ENCODE measurements at places on chromosomes 7 and 10.
A peak's percentile ranks its signal among the peaks of the same experiment; 100 is the strongest.

DNA sequence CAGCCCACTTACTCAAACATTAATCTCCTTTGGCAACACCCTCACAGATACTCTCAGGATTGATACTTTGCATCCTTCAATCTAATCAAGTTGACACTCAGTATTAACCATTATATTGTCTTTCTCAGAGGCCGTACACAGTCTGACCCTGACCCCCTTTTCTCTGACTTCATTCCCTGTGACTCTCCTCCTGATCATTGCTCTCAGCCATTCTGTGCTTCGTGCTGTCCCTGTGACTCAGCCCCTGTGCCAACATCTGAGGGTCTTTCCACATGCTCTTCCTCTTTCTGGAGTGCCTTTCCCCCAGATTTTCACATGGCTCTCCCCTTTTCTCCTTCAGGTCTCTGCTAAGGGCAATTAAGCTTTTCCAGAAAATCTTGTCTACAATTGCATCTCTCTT is 289.0 kb upstream of the PHYHIPL start:
- DNase-seq = no peak

DNA sequence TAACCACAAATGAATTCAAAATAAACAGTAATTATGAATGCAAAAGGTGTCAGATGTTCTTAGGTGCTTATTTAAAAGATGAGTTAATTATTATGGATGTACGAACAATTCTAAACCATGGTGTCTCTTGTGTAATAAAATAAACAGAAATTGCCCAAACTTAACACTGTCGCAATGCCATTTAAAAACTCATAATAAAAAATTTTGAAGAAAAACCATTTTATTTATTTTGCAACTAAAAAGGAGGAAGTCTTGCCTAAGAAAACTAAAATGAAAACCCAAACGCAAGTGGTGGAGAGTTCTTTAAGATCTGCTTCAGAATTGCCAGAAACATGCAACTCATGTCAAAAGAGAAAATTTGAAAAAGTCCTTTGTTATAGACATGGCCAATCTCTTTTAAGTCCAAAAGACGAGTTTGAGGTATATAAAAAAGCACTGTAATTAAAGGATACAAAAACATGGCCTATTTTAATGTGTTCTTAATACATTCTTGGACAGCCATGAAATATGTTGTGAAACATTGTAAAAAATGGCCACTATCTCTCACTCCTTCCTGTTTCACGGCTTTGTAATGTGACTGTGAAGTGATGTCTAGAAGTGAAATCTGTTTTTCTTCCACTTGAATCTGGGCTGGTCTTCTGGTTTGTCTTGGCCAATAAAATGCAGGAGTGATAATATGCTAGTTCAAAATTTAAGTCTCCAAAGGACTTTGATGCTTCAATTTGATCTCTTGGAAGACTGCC is 322.9 kb downstream of the PRPF18 start:
- no peak for DNase-seq

DNA sequence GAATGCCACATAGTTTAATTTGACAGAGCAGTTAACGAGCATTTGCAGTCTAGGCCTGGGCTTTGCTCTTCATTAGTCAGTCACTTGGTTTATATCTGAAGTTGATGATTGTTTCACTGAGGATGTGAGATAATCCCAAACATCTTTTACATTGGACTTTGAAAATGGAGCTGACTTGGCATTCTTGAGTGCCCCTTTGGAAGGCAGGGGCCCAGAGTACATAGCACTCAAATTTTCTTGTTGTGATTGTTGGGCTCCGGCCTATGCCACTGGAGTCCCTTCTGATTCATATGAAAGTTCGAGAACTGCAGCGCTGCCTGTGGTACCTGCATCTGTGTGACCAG is 21.9 kb downstream of the DNAJB6 start:
- no peak for DNase-seq

GRCh38 chr10:124532106-124532641 is 70.6 kb downstream of the LHPP start:
- peak; percentile 33 for DNase-seq

GRCh38 chr7:90568213-90568612 is 27.9 kb upstream of the CDK14 start:
- DNase-seq = no peak

GRCh38 chr7:20797042-20797461 is 10.4 kb upstream of the SP8 start:
- DNase-seq = no peak

- DNase-seq = no peak
Observed at GRCh38 chr7:158271646-158272045, 316.0 kb downstream of the PTPRN2 start.

GRCh38 chr7:153320681-153321080 is 561.1 kb downstream of the ACTR3B start:
- no peak for DNase-seq
